ENCODE measurements at places on chromosomes 6 and 20. TPM values are rescaled to one million over a fixed set of nuclear protein-coding genes. Genes with fewer than 3 reads are reported as not detected.

The ATG5 gene
- 49.6 TPM for polyA plus RNA-seq

GRCh38 chr6:5704708-5705107 lies 302.0 kb downstream of the NRN1 start:
- no peak for DNase-seq

GRCh38 chr6:149202952-149203351 lies 114.6 kb upstream of the TAB2 start:
- no peak for DNase-seq

The ZNF76 gene
- polyA plus RNA-seq = 47.7 TPM

- DNase-seq = no peak
Measured at GRCh38 chr6:143549221-143549948, 37.9 kb upstream of the FUCA2 start.

DNA sequence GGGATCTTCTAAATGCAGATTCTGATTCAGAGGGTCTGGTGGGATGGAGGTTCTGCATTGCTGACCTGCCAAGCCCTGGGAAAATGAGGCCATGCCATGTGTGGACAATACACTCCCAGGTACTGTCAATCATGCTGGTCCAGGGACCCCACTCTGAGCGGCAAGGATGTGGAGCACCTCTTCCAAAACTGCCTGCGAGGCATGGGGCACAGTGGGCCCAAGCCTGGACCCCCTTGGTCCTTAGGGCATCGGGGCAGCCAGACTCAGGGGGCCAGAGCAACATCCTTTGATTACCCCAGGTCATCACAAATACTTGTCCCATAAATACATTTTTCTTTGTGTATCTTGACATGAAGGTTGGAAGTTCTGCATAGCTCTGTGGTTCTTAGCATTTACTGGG lies 76.8 kb upstream of the NXT1 start:
- DNase-seq = no peak

DNA sequence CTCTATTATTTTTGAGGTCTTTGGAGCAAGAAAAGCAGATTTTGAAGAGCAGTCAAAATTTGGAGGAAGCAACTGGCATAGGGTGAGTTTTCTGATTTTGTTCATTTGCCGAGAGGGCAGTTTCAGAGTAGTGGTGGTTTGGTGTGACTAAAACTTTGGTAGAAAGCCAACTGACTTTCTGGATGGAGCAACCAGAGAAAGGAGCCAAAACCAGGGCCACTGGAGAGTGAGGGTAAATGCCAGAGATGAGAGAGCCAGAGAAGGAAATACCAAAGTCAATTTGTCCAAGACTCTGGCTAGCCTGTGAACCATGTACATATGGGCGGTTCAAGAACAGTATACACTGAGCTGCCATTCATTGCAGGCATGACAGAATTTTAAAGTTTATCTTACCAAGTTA lies 40.5 kb upstream of the ZBTB24 start:
- DNase-seq = no peak

DNA sequence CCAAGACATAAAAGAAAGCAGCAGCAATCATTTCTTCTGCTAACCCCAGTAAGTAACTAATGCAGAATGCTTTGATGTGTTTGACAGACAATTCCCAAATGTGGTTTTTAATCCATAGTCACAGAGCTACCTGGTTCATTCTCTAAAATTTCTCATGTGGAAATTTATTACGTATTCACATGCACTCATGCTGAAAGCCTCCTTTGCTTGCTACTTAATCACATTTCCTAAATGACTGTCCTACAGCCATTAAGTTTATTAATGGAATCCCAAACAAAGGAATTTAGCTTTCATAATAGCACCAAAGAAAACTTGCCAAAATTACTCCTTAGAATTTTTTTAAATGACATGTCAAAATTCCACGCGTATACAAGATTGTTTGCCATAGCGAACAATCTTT lies 68.6 kb upstream of the MCHR2 start:
- DNase-seq = no peak

DNA sequence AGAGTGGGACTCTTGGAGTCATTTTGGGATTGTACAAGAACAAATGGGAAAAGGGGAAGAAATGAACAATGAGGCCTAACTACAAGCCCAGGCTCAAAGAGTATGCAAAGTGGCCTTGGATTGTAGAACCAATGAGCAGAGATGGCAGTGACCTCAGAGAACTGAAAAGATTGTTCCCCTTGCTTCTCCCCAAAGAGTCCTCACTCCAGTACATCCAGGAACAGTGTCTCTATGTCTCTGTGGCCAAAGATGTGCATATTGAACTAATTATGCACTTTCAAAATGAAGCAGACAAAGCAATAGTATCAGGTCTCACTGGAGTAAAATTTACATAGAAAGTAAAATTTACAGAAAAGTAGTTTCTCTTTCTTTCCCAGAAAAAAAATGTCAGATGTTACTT lies 81.0 kb downstream of the SMLR1 start:
- no peak for DNase-seq

GRCh38 chr20:51554538-51555165 lies 12.1 kb upstream of the NFATC2 start:
- no peak for DNase-seq

GRCh38 chr6:6734479-6735465 lies 146.3 kb downstream of the LY86 start:
- no peak for DNase-seq

DNA sequence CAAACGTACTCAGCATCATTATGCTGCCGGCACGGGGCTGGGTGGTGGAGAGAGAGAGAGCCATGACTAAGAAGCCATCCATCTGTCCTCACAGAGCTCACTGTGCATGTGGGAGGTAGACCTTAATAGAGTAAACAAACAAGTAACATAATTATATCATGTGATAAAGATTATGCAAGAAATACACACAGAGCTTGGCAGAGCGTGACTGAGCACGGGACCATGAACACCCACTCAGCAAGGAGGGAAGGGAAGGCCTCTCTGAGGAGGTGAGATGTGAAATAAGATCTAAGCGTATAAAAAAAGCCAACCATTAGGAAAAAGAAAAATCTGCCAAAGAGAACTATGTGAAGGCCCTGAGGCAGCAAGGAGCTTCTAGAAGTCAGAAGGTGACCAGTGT lies 207.5 kb downstream of the PTPRT start:
- DNase-seq = no peak

GRCh38 chr6:142474531-142475289 lies 172.9 kb downstream of the ADGRG6 start:
- peak; percentile 44 for DNase-seq

DNA sequence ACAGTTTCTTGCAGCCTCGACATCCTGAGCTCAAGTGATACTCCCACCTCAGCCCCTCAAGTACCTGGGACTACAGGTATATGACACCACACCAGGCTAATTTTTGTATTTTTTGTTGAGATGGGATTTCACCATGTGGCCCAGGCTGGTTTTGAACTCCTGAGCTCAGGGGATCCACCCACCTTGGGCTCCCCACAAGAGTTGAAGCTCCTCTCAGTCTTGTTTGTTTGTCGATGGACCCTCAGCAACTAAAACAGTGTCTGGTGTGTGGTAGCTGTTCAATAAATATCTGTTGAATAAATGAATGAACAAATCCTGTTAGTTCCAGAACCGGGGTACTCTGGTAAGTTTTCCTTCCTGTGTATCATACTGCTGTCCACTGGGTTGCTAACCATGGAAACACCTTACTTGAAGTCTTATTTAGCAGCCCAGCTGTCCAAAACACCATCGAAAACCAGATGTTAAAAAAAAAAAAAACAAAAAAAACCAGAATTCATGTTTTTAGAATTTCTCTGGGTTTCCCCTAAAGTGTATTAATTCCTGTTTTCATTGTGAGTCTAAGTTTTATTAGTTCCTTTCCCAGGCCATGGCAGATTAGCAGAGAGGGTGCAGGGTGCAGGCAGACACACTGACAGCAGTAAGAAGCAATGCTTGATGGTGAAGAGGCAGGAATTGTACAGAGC lies 7.8 kb upstream of the EZR start:
- no peak for DNase-seq

DNA sequence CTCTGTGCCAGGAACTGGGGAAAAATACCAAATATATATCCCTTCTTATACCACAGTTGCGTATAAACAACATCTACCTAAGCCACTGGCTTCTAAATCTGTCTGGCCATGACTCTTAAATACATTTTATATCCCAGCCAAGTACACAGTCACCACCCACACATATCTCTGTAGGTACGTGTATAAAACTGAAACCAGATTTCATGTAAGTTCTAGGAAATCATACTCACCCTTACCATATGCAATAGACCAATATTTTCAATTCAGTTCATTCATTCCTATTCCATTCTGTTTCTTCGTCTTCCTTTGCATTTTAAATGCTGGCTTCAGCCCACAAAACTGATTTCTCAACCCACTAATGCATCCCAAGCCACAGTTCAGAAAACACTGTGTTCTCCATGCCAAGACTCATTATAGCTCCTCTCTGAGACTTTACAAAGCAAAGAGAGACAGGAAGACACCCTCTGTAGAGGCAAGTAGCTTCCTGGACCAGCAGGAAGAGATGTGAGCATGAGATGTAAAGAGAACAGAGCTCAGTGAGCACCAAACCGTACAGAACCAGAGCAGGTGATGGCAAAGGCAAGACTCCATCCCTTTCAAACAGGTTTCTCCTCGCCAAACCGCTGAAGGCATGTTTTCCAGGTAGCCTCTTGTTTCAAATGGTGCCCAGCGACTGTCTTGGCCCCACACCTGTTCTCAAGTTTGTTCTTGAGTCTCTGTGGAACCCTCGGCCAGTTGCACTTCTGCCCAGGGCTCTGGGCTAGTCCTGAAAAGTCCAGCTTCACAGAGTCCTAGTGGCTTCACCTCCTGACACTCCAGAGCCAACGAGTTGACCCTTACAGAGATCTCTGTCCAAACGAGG lies 18.7 kb downstream of the FAM50B start:
- no peak for DNase-seq

- DNase-seq = no peak
Measured at GRCh38 chr6:90397929-90398674, 101.5 kb upstream of the BACH2 start.

The NANP gene
- polyA plus RNA-seq = 5.8 TPM

DNA sequence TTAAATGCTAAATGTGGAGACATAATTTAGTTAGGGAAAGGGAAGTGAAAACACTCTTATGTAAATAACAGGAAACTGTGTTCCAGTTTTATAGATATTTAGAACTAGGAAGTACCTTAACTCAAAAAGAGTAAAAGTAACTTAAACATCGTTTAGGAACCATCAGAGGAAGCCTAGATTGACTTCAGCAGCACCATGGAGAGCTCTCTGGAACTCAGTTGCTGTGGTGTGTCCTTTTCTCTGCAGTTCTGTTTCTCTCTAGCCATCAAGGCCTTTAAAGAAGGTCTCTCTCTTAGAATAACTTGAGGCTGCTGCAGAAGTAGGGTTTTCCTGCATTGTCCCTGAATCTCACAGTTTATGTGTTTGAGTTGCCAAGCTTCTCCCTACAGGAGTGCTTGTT lies 26.9 kb downstream of the CLVS2 start:
- peak; percentile 28 for DNase-seq

The RPS6KA2 gene
- polyA plus RNA-seq = 29.1 TPM

The TENT5A gene
- polyA plus RNA-seq = 4.3 TPM

The TUBB gene
- polyA plus RNA-seq = 1,335 TPM

GRCh38 chr6:158552796-158553138 lies 7.1 kb upstream of the TMEM181 start:
- no peak for DNase-seq

DNA sequence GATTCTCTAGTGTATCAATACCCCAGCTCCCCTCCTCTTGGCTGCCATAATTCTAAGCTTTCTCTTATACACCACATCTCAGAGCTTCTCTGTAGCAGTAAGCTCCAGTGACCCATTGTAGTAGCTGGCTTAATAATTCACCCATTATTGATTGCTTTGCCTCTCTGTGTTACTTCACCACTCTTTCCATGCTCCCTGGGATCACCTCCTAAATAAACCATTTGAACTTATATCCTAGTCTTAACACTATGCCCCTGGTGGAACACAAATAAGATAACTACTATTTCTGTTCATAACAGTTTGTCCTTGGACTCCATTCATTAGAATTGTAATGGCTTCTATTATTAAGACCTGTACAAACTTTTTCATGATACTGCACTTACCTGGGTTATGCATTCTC lies 758.9 kb downstream of the KIF16B start:
- no peak for DNase-seq

DNA sequence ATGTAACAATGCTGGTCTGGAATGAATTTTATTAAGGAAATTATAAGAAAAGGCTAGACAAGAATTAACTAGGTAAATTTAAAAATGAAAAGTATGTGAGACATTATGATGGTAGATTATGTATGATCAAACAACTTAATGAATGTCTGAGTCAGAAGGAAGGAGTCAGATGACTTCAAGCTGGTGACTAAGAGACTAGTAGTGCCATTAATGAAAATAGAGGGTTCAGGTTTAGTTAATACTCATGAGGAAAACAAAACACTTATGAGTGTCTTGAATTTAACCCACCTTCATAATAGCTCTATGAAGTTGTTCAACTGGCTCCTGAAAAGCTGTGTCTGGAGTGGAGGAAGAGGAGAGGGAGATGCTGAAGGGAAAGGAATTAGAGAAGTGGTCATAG lies 256.3 kb downstream of the ADGRB3 start:
- DNase-seq = no peak

DNA sequence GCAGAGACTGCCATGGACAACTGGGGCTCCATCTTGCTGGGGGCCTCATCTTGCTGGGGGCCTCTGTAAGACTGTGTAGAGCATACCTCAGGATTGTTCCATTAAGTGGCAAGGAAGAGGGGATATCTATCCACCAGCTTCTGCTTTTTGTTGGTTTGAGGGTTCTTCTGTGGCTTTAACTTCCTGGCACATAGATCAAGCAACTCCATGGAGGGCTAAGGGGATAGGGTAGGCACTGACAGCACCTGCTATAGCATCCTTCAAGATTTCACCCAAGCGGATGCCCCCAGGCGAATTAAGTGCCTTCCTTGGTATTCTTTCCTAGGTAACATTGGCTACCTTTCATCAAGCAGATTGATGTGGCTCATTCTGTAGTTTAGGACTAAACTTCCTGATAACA lies 3.8 kb upstream of the LRRN4 start:
- no peak for DNase-seq

The ZBTB12 gene
- 35.2 TPM for polyA plus RNA-seq

GRCh38 chr20:33910056-33910455 lies 83.7 kb upstream of the RALY start:
- no peak for DNase-seq

GRCh38 chr6:170296746-170297575 lies 6.1 kb upstream of the DLL1 start:
- no peak for DNase-seq

DNA sequence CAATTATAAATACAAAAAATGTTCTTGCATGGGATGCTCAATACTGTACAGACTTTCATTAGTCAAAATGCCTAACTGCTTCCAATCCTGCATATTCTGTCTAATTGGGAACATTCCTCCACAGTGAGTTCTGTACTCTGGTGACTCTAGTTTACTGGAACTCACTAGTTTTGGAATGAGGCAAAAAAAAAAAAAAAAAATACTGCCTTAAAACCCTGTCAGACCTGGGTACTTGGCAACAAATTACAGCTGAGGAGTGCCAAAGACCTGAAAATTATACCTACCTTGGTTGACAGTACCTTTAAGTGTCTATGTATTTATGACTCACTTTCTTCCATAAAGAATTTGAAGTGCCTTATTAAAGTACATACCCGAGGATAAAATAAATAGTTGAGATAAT lies 276.7 kb downstream of the FARS2 start:
- no peak for DNase-seq

- no peak for DNase-seq
Measured at GRCh38 chr6:134680021-134680420, 269.9 kb downstream of the ALDH8A1 start.

The FOXQ1 gene
- 14.3 TPM for polyA plus RNA-seq

- DNase-seq = no peak
Measured at GRCh38 chr6:37554480-37554819, 54.8 kb upstream of the CCDC167 start.

- peak; percentile 50 for DNase-seq
Measured at GRCh38 chr6:26087284-26088115, at the start of gene HFE. Gene HFE, plus strand, starts transcription at chr6:26087429. Its CDS starts 12 bp downstream, at chr6:26087441.

- DNase-seq = no peak
Measured at GRCh38 chr6:21710216-21710615, 116.7 kb downstream of the SOX4 start.

The INSM1 gene
- polyA plus RNA-seq = not detected
